ENCODE measurements at places on chromosomes 6 and 20. TPM values are rescaled to one million over a fixed set of nuclear protein-coding genes. Genes with fewer than 3 reads are reported as not detected.

GRCh38 chr6:30845183-30845582 is 39.1 kb upstream of the DDR1 start:
- DNase-seq = no peak

The SLPI gene
- polyA plus RNA-seq = not detected

GRCh38 chr6:72151742-72152141 is 265.4 kb downstream of the RIMS1 start:
- DNase-seq = no peak

DNA sequence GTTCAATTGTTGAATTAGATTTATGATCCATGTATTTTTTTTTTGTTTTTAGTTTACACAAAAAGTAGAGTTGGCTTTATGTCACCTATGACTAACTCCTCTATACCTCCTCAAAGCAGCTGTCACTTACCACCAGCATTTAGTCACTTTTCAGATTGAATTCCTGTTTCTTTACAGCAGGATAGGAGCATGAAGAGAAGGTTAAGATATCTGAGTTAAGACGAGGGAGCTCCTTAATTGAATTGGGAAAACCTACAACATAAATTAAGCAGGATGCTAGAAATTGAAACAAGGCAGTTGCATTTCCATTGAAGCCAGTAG is 237.2 kb downstream of the FARS2 start:
- no peak for DNase-seq

The MTG2 gene
- polyA plus RNA-seq = 15.3 TPM

- no peak for DNase-seq
Measured at GRCh38 chr20:12902992-12903391, 105.8 kb upstream of the SPTLC3 start.

DNA sequence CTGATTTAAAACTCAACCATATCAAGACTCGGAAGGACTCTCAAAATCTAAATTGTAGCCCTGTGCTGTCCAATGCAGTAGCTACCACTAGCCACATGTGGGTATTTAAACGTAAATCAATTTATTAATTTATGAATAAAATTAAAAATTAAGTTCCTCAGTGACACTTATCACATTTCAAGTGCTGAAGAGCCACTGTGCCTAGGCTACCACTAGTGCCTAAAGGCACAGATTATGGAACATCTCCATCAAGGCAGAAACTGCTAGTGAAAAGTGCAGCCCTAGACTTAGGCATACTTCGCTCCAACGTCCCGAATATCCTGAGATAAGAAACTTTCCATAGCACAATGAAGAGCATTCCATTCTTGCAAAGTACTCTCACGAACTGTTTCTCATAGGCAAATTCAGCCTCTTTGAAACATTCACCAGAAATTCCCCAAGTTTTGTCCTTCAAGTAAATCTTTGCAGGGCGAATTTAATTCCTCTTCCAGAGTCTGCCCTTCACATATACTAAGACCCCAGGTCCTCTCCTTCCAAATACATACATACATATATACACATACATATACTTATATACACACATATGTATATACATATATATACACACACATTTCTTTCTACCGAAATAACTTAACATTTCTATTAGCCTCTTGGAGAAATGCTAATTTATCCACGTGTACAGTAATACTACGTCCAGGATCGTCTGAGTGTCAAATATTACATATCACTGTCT is 1.3 kb downstream of the SUPT3H start:
- DNase-seq = no peak

GRCh38 chr6:128844598-128844997 is 38.3 kb upstream of the LAMA2 start:
- DNase-seq = no peak

The CGA gene
- polyA plus RNA-seq = not detected

The PRICKLE4 gene
- polyA plus RNA-seq = not detected

The NMBR gene
- not detected for polyA plus RNA-seq

DNA sequence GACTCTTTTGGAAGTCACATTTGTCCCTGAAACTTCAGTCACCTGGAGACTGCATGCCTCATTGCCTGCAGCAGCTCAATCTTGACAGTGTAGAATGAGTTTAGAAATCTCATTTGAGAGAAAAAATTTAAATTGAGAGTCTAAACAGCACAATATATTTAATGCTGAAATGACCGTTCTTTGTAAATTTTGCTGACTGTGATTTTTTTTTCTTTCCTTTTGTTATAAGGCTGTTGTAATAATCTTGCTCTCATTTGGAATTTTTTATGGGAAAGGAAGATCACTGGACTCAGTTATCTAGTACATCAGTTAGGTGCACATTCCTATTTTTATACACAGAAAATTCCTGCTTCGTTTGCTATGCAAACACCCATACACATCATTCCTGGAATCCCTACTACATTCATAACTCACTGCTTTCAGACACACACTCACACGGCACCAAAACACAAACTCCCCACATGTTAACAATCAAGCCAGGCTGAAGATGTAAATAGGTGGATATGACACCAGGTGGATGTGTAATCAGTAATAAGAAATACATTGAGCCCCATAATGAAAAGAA is 43.8 kb downstream of the PTCHD4 start:
- no peak for DNase-seq
